ENCODE measurements at places on chromosomes 2 and 18.

DNA sequence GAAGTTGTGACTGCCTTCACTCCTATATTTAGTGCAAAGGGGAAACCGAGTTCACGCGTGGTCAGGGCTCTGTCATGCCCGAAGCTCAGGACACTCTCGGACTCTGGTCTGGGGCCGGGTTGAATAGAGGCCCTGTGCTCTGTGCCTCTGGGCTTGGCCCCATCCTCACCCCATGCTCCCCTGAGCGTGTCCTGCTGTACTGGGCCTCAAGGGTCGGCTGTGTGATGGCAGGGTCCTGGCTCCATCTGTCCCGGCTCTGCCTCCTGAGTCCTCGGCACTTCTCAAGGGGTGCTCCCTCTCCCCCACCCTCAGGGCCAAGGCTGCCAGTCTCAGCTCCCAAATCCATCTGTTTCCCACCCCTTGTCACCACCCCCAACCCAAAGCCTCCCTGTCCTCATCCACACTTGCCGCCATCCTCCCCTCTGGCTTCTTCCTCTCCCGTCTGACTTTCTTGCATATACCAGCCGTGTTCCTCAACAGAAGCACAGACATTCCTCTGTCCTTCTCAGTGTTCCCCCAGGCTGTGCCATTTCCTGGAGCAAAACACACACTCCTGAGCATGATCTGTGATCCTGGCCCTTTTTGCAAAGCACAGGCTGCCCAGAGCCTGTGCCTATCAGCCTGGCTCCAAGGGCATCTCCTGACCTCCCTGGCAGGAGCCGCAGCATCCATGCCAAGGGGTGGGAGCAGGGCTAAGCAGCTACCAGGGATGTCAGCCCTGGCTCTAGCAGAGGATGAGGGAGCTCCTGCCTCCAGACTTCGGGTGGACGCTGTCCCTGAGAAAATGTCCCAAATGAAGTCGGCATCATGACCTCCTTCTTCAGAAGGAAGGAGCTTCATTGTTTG, 64.2 kb upstream of the OTOS start:
- no peak for DNase-seq

DNA sequence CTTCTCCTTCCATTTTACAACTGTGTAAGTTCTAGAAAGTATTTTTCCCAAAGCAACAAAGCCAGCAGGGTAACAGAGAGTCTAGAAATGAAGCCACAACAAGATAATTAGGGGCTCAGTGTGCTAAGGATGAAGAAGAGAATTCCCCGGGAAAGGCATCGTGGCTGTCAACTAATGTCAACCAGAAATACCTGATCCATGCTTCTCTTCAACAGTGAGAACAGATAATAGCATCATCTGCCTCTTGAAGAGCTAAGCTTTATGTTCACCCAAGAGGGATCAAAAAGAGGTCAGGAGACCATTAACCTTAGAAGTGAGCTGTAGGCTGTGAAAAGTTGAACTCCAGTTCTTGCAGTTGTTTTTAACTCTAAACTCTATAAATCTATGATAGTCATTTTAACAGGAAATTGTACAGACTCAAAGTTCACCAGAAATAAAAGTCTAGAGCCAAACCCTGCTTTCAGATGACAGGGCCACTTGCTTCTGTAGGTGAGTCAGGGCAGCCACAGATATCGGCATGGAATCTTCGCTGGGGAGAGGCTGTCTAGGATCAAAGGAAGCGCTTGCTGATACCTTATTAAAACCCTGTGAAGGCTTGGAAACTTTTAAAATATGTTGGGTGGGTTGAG, 540.7 kb upstream of the ID2 start:
- no peak for DNase-seq

- DNase-seq = no peak
Measured at GRCh38 chr18:6078877-6079276, 183.6 kb upstream of the TMEM200C start.

DNA sequence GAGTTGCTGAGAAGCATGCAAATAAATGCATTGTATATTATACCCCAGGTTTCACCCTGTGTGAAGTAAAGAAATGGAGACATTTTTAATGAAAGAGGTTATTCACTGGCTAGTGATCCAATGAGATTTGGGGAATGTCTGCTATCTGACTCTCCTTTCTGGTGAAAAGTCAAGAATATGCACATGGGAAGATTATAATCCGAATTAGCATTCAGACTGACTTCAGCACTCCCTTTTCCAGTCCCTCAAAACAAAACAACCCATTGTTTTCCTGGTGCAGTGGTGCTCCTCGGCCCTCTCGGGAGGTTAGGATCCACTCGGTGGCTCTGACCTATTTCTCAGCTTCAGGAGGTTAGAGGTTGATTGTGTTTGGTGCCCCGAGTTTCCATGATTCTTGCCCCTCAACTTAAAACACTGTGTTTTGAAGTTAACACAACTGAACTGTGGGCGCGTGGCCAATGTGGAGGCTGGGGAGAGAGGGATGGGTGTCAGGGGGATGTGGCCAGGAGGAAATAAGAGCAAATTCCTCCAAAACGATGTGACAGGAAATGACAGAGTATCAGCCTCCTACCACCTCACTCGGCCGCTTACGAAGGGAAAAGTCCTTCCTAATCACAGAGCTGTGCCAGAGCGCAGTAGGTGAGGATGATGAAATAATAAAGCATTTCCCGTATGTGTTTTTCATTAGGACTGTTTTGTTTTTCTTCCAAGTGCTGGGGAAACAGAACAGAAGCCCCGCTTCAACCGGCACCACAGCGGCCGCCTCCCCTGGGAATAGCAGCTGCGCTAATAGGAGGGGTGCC, 440.1 kb downstream of the MTX2 start:
- no peak for DNase-seq

DNA sequence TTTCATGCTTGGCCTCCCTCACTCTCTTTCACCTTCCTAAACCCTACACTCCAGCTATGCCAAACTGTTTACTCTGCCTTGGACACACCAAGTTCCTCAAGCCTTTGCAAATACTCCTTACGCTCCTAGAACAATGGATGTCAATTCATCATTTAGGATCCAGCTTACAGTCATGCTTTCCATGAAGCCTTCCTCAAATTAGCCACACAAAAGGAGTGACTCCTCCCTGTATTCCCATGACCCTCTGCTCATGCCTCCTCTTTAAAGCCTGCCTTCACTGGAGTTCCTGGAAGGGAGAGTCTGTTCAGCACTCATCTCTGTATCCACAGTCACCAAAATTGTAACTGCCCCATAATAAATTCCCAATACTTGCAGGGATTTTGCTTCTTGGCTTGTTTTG, 721 bp upstream of the EHD3 start:
- no peak for DNase-seq

DNA sequence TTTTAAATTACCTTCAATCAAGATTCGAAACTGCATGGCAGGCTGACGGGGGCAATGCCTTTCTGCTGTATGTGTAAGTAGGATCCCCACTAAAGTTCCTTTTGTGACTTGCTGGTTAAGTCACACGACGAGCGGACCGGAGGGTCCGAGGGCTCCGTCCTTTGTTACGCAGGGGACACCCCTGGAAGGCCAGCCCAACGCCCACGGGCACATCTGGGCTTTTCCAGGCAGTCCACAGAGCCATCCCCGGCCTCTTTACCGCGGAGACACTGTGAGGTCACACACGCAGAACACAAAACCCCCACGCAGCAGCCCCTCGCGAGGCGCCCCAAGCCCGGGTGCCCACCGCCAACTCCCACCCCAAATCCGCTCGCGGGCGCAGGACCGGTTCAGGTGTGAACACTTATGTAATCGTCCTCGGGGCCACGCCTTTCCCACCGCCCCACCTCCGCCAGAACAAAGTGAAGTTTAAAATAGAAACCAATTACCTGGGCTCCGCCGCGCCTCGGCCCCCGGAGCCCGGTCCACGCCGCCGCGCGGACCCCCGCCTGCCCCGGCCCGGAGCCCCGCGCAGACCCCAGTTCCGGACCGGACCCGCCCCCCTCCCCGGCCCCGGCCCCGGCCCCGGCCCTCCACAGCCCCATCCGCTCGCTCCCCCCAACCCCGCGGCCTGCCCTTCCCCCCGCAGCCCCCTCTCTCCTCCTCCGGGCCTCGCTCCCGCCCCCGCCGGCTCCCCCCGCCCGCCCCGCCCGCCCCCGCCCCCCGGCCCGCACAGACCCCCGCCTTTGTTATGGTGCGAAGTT, 4.2 kb downstream of the ZNF516 start:
- peak; percentile 56 for DNase-seq

- no peak for DNase-seq
Measured at GRCh38 chr2:200177971-200178911, 128.3 kb upstream of the SPATS2L start.

GRCh38 chr2:38418735-38419134, 41.7 kb upstream of the ATL2 start:
- no peak for DNase-seq

DNA sequence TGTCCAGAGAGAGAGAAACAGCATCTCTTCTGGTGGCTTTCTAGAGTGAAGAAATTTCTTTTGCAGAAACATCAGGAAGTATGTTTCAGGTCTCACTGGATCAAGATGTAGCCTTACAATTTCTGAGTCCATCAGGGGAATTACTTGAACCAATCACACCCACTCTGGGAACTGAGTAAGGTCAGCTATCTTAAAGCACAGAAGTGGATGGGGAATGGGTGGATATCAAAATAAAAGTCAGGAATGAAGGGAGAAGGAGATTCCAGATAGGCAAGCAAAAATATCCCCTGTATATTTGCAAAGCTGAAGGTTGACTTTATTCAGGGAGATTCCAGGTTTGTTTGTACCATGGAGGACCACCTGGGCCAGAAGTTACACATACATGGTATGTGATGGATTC, 188.0 kb downstream of the CYRIA start:
- DNase-seq = no peak

- DNase-seq = peak; percentile 85
Measured at GRCh38 chr18:23131693-23132319, 3.5 kb upstream of the CABLES1 start.

DNA sequence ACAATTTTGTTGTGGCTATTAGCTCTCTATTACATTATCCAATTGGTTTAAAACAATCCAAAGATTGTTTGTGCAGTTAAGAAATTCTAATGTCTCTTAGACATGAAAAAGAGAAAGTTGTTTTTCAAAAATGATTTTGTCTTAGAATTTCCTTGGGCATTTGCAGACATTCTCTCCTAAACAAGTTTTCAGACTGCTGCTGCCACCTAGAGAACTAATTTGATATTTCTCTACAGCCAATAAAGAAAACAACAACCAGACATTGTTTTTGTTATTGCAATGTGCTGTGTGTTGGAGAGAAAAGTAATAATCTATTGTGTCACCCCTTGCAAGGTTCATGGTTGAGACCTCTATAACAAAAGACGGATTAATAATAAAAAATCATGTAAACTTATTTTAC, 119.0 kb upstream of the SYT4 start:
- DNase-seq = peak; percentile 38

DNA sequence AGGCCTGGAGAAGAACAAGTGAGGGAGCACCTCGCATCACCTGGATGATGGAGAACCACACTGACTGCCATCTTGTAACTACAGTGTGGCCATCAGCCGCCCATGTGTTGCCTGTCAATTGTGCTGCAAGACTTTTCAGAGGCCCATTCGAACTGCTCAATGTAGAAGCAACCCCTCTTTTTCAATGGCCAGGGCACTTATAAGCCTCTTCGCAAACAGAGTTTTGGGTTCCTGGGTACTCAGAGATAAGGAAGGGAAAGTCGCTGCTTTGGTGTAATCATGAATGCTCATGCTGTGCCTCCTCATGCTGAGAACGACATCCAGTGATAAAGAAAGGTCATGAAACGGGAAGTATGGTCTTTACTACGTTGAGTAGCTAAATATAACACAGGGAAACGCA, 143.9 kb upstream of the SLC39A10 start:
- DNase-seq = no peak

GRCh38 chr18:9366126-9366714, 31.6 kb downstream of the TWSG1 start:
- DNase-seq = peak; percentile 59

DNA sequence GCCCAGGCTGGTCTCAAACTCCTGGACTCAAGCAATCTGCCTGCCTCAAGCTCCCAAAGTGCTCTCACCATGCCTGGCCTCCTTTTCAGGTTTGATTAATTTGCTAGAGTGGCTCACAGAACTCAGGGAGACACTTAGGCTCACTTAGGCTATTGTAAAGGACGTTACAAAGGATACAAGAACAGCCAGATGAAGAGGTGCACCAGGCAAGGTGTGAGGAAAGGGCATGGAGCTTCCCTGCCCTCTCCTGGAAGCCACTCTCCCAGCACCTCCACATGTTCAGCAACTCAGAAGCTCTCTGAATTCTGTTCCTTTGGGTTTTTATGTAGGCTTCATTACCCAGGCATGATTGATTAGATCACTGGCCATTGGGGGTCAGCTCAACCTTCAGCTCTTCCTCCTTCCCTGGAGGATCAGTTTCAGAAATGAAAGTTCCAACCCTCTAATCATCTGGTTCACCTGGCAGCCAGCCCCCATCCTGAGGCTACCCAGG, 78.7 kb upstream of the RGPD5 start:
- peak; percentile 29 for DNase-seq

DNA sequence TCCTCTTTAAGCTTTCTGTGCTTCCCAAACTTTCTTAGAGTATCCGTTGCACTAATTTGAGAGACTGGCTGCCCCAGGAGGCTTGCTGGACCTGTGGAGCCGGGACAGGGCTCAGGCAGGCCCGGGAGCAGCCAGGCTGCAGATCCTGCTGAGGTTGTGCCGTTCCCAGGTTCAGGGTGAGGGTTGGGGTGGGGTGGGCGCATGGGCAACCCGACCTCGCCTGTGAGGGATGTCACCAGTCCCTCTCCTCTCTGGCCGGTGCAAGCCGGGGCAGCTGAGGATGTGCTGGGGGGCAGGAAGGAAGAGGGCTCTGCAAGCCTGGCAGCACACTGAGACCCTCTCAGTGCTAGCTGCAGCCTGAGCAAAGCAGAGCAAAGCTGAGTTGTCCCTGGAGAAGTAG, 57.6 kb downstream of the DYSF start:
- DNase-seq = no peak

GRCh38 chr2:120586507-120587278, 149.0 kb upstream of the GLI2 start:
- DNase-seq = no peak

DNA sequence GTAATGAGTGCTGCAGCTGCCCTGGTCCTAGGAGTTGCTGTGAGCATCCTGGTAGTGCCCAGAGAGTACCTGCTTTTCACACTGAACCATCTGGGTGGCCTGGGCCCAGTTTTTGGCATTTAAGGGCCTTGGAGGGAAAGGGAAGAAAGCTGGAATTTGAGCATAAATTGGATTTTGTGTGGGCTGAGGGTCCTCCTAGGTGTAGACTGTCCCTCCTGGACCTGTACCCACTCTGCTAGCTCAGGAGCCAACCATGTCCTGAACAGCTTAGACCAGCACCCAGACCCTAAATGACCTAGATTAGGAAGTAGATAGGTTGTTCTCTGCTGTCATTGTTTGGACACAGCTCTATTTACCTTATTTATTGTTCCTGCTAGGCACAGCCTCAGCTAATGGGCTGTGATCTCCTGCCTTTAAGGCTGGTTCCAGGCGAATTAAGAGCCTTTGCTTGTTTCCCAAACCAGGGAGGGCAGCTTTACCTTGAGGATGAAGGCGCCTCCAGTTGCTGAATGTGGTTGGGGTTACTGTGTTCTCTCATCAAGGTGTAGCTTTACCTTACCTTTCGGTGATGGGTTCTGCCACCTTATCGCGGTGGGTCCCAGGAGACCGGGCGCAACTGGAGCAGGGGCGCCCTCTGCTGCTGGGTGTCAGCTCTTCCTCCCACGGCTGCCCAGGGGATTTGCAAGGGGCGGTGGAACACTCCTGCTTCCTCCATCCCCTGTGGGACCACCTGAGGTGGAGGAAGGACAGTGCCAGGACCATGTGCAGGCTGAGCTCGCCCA, 34.4 kb downstream of the ITGA6 start:
- peak; percentile 83 for DNase-seq
